Type B pancreatic cell (in vitro differentiated cells): ENCODE measurements at places on chromosomes 4 and X. TPM values are rescaled to one million over a fixed set of nuclear protein-coding genes. Genes with fewer than 3 reads are reported as not detected.

GRCh38 chrX:9132036-9132638 is 98.2 kb upstream of the FAM9B start:
- no peak for DNase-seq

DNA sequence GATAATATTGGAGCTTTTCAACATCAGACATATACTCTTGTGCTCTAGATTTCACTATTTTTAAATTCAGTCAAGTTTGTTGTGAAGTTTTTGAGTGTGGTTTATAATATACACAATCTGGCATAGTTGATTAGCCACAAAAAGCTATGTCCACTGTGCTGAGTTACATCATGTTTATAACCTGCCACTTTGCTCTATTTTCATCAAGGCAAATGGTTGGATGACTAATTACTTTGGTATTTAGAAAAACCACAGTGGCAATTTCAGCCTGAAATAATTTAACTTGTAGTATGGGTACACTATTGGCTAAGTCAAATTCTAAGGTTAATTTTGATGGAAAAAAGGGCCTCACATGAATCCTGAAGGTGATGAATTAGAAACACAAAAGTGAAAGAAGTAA is 262.6 kb downstream of the C4orf33 start:
- DNase-seq: no peak

DNA sequence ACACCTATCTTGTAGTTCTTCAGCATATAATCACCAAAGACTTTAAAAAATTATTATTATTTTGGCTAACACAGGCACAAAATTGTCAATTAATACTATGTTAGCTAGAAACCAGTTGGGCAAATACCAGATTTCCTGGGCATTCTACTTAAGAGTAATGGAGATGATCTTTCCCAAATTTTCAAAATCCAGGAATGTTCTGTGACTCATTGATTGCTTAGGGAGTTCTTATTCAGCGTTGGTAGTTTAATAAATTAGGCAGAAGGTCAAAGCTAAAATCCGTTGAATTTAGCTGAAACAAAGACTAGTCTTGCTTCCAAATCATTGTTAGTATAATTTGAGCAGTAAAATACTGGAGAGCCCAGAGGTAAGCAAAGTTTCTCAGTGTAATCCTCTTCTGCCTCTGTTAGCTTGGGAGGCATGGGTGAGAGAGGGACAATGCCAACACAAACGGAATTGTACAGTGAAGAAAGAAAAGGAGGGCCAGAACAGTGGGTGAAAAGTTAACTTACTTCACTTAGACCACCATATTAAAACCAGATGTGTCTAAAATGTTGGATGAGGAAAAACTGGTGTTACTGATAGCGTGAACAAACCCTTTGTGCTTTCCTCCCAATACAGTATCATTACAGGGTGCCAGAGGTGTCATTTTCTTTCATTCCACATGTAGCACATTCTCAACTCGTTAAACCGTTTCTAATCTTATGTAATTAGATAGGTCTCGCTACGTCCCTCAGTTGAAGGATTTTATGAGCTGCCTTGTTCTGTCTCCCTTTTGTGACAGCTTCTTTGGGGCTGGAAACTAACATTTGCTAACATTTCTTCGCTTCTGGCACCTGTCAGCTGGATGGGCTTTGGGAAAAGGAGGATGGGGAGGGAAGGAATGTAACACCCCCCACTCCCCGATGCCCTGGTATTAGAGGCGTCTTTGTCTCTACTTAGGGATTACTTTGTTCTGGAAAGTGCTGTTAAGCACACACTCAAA is 87.4 kb upstream of the CITED1 start:
- no peak for DNase-seq

- DNase-seq: no peak
Measured at GRCh38 chr4:52643785-52644244, 15.3 kb downstream of the USP46 start.

- no peak for DNase-seq
Measured at GRCh38 chrX:144896323-144896722, 351.0 kb upstream of the SPANXN1 start.

- DNase-seq: no peak
Measured at GRCh38 chr4:149136951-149137620, 678.6 kb downstream of the IQCM start.

GRCh38 chrX:145735036-145735435 is 82.6 kb upstream of the SLITRK2 start:
- DNase-seq: no peak

DNA sequence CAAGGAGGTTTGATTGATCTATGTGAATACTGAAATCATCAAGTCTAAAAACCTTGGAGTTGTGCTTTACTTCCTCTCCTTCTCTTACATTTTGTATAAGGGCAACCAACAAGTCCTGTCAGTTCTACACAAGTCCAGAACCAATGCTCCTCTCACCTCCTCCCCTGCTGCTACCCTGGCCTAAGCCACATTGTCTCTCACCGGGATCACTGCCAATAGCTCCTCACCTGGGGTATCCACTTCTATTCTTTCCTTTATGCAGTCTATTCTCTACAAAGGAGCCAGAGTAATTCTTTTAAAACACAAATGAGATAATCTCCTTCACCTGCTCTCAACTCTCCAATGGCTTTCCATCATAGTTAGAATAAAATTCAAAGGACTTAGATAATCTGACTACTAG is 13.3 kb upstream of the ARHGEF6 start:
- DNase-seq: no peak

GRCh38 chrX:150502091-150502490 is 66.3 kb upstream of the MTM1 start:
- DNase-seq: no peak

DNA sequence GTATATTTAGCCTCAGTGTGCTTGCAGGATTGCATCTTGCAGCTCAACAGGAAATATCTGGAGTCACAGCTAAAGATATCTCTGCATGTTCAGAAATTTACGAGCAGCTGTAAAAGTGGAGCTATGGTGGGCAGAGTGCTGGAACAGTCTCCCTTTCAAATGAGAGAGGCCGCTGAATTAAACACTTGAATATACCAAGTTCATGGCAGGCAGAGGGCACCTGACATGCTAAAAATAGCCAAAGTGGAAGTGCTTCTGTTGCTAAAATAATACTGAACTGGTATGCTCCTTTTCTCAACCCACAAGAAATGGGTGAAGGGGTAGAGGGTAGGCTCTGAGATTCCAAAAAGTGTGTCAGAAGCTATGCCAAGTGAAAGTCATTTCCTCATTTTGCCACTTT is 98.1 kb downstream of the MGST2 start:
- no peak for DNase-seq

DNA sequence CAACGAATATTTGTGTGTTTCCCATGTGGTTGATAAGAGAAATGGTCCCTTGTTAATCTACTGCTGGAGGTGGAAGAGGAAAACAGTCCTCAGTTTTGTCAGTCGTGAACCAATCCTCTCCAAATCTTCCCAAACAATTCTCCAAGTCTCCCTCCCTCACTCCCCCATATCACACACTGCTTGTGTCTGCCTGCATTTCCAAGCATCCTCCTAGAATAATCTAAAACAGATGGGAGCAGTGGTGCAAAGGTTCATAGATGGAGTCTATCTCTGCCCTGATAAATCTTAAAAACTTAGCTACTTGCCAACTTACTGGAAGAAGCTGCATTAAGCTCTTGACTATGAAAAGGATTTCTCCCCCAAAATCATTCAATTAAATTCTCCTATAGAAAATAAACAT is 43.7 kb upstream of the SH3KBP1 start:
- no peak for DNase-seq

- no peak for DNase-seq
Measured at GRCh38 chr4:75107755-75108612, 175.1 kb downstream of the PARM1 start.

GRCh38 chr4:151460434-151460833 is 51.5 kb downstream of the FHIP1A start:
- no peak for DNase-seq

DNA sequence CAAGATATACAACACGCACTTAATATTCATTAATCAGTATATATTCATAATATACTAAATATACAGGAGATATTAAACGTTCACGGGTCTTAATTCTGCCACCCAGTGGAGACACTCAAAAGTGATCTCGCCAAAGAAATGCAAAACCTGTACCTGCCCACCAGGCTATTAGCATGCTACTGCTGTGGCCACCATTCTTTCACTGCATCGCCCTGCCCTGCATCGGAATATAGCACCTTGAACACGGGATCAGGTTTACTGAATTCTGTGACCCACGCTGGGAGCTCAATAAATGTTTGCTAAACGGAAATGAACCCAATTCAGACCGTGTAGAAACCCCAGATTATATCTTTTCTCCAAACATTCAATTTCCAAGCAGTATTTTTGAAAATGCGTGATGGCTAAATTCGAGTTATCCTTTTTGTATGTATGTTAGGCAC is 840 bp upstream of the CLCN3 start:
- no peak for DNase-seq

GRCh38 chr4:152106113-152106763 is 345.4 kb upstream of the GATB start:
- no peak for DNase-seq

The LRPAP1 gene
- 152 and 212 TPM in 2 replicates for total RNA-seq

The SMIM43 gene
- 0.60 and 1.4 TPM in 2 replicates for total RNA-seq

The FABP2 gene
- 4.1 and 12.4 TPM in 2 replicates for total RNA-seq

The ZNF182 gene
- total RNA-seq: 5.1 and 6.8 TPM in 2 replicates

The SRPX gene
- total RNA-seq: 2.6 and 8.4 TPM in 2 replicates

The SPANXA1 gene
- total RNA-seq: not detected in 2 replicates

The RBM3 gene
- total RNA-seq: 131 and 178 TPM in 2 replicates

The GRIA2 gene
- 4.3 and 12.0 TPM in 2 replicates for total RNA-seq

The SORCS2 gene
- 13.4 and 24.0 TPM in 2 replicates for total RNA-seq

The ELOVL6 gene
- 33.4 and 51.6 TPM in 2 replicates for total RNA-seq

The GPR78 gene
- total RNA-seq: 0.97 and 4.9 TPM in 2 replicates

The RPS6KA6 gene
- 12.6 and 13.4 TPM in 2 replicates for total RNA-seq

The GPAT3 gene
- 11.3 and 53.7 TPM in 2 replicates for total RNA-seq

The OTUD6A gene
- not detected in 2 replicates for total RNA-seq

The DIPK2B gene
- not detected in 2 replicates for total RNA-seq

The TIGD4 gene
- 0.98 and 1.8 TPM in 2 replicates for total RNA-seq

The MANBA gene
- 32.4 and 38.0 TPM in 2 replicates for total RNA-seq
